HT-29 (cell line): ENCODE measurements at places on chromosomes 3 and 15. TPM values are rescaled to one million over a fixed set of nuclear protein-coding genes. Genes with fewer than 3 reads are reported as not detected.

Gene TM4SF4
- total RNA-seq = 903 and 981 TPM in 2 replicates

Gene NANOGP8
- not detected in 2 replicates for total RNA-seq

Gene GOLGA8T
- not detected in 2 replicates for total RNA-seq

Gene RTP1
- total RNA-seq = not detected in 2 replicates

Gene OXTR
- total RNA-seq = 0.13 and 0.60 TPM in 2 replicates

Gene THPO
- 0.50 and 0.56 TPM in 2 replicates for total RNA-seq

Gene CCNL1
- 302 and 313 TPM in 2 replicates for total RNA-seq

DNA sequence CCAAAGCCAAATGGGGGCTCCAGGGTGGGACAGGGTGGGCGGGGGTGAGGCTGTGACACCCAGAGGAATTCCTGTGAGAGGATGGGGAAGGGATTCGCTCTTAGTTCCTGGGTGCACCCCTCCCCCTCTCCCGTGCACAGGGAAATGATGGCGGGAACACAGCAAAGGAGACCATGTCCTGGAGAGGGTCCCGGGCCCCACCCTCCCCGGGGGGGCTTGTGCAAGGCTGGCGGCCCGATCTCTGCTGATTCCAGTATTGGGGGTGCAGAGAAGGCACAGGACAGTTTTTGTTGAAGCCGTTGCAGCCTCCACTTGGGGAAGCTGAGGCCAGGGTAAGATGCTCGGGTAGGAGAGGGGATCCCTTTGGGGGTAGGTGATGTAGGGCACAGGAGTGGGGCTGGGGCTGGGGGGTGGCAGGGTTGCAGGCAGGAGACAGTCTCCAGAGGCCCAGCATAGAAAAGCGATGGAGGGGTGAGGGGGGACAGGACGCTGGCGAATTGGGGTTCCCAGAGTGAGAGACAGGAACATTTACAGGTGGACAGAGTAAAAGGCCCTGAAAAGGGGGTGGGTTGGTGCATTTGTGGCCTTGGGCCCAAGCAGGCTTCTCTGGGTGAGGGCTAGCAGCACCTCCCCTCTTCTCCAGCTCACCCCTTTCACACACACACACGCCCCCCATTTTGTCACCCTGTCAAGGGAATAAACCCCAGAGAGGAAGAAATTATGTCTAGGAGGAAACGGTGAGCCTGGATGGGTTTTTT, 38.5 kb downstream of the HMCES start:
- DNase-seq = no peak

DNA sequence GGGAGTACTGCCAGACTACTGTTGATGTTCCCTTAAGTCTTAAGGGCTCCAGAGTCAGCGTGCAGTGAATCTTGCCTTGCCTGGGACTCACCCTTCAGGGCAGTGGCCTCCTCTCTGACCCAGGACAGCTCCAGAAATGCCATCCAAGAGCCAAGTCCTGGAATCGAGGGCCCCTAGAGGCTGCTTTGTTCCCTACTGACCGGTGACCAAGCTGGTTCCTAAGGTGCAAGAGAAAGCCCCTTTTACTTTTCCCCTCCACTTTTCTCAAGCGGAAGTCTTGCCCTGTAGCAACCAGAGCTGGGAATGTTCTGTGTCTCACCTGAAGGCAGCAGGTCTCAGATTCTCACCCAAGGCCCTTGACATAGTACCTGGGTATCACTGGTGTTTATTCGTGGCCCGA, 238.0 kb downstream of the DOCK3 start:
- no peak for DNase-seq

GRCh38 chr3:17136136-17136721, 251.5 kb downstream of the PLCL2 start:
- no peak for DNase-seq

GRCh38 chr15:67138891-67139855, 73.8 kb downstream of the SMAD3 start:
- no peak for DNase-seq

- no peak for DNase-seq
Measured at GRCh38 chr3:119662604-119663373, 2.4 kb upstream of the POPDC2 start.

GRCh38 chr15:67248011-67248505, 6.4 kb downstream of the AAGAB start:
- DNase-seq = no peak

GRCh38 chr15:73984208-73984979, 7.7 kb downstream of the STOML1 start:
- DNase-seq = no peak

DNA sequence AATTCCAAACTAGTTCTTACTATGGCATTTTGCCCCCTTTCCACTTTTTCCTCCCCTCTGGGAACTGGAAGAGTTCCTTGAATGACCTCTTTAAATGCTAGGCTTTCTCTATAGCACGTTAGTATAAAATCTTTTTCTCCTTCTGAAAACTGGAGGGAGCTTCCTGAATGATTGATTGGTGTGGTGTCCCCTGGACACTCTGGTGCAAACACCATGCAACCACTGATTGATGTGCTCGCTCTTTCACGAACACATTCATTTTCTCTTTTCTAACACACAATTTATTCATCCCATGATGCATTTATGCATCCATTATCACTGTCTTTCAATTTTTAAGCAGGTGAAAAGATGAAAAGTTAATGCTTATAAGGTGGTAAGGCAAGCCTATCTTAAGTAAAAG, 159.1 kb upstream of the NANOGP8 start:
- DNase-seq = no peak

DNA sequence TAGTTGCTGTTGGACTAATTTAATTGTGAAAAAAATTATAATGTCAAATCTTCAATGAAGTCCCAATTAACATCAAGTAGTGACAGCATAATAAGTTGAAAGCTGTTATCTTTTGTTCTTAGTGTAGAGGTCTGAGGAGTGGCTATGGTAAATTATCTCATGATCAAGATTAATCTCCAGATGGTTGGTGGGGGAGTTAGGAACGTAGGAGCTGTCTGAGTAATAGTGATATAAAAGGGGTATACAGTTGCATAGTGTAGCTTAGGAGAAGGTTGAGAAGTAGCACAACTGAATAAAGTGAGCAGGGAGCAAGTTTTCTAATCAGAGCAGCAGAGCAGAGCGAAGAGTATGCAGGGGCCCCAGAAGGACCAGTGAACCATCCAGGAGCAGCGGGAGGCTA, 19.5 kb downstream of the TMOD2 start:
- no peak for DNase-seq

GRCh38 chr3:170355738-170356595, 1.5 kb upstream of the SKIL start:
- peak; percentile 73 for DNase-seq

GRCh38 chr3:17831366-17831765, 88.9 kb upstream of the TBC1D5 start:
- no peak for DNase-seq

- no peak for DNase-seq
Measured at GRCh38 chr15:57320631-57321220, 55.6 kb upstream of the CGNL1 start.
